ENCODE measurements at places on chromosomes 4 and X.

- no peak for DNase-seq
Observed at GRCh38 chrX:136762820-136763452, 17.8 kb downstream of the ARHGEF6 start.

DNA sequence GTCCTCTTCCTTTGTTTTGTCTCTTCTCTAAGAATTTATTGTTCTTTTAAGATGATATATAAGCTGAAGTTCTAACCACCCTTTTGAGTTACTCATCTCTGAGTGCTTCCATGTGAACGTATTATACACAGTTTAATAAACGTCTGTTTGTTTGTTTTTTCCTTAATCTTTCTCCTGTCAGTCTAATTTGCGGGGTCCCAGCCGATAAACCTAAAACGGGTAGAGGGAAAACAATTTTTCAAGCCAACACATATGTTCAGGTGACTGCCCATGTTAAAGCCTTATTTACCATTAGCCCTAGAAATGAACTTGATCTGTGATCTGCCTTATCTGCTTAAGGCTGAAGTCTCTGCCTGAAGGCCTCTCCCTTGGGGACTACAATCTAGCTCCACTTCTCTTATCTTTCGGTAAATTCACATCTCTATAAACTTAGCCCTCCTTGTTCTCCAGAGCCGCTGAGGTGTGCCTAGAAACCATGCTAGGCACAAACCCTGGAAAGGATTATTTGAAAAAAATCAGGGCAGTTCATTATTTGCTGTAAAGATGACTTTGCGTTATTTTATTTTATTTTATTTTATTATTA lies 158.8 kb downstream of the CAMK2D start:
- DNase-seq, result no peak

DNA sequence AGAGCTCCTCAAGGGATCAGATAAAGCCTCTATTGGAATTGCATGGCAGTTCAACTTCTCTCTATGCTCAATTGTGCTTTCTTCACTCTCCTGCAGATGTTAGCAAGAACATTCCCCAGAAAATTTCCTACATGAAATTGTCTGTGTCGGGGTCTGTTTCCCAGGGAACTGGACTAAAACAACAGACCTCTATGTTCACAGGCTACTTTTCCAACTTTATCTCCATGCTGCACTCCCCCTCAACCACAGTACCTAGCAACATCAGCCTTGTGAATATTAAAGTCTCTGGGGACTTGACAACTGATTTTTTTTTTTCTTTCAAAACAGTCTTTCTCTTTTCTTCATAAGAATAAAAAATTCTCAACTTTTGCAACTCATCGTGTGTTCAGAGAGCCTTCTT lies 1470.8 kb upstream of the ADGRL3 start:
- no peak for DNase-seq

DNA sequence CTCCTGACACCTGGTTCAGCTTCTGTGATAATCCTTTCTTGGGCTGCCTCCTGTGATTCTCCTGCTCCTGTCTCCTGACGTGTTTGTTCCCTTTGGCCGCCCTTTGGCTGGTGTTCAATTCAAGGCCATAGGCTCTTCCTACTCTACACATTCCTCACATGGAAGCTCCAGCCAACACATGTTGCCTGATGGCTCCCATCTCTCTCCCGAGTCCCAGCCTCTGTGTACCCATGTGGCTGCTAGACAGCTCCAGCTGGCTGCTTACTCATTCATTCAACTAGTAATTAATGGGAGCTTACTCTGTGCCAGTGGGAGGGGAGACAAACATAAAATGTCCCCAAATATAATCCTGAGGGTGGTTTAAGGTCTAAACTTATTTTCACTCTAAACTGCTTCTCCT lies 9.2 kb upstream of the MED28 start:
- DNase-seq, result no peak

- no peak for DNase-seq
Observed at GRCh38 chr4:184748251-184748652, 14.4 kb upstream of the CENPU start.

DNA sequence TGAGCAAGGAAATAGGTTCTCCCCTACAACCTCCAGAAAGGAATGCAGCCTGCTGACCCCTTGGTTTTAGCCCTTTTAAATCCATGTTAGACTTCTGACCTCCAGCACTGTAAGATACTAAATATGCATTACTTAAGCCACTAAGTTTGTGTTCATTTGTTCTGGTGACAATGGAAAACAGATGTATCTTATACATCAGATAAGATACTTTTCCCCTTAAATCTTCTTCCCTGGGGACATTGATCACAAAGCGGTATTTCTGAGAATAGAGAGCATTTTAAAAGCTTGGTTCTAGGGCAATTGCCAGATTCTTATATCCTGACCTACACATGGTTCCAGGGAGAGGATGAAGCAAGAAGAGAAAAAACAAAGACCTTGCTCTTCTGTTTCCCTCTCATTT lies 6.5 kb upstream of the TMEM184C start:
- no peak for DNase-seq

DNA sequence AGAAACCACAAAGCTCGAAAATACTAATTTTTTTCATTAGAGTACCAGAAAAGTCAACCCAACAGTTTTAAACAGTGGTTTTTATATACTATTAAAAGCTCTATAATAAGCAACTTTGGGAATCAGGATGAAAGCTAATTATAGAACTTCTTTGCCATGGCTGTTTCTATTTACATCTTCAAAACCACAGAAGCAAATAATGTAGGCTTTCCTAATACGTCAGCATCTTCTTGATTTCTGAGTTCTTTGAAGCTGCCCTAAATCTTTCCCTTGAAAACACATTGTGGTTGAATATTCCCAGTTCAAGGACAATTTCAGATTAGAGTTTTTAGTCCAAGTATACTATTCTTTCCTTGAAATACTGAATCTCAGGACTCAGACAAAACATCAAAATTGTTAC lies 460.2 kb upstream of the FAT1 start:
- DNase-seq, result no peak

- no peak for DNase-seq
Observed at GRCh38 chr4:70666369-70666768, at the start of gene JCHAIN. JCHAIN (minus strand) TSS chr4:70666508; CDS start chr4:70666490, 18 bp downstream.

- no peak for DNase-seq
Observed at GRCh38 chrX:123884809-123885408, 25.1 kb downstream of the XIAP start.

DNA sequence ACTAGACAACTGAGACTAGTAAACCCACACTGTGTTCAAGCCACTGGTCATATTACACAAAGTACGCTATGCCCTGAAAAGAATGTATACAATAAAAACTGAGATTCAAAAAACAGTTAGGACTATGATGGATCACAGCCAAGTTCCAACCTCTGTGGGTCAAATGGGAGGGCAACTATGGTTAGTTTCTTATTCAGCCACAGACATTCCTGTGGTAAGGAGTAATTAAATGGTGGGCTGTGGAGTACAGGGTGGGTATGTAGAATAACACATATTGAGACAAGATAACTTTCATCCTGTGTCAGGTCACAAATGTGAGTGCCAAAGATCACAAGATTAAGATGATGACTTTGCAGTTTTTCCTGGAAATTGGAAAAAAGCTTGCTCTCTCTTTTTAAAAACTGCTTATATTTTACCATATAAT lies 167.2 kb downstream of the NPNT start:
- DNase-seq, result no peak

DNA sequence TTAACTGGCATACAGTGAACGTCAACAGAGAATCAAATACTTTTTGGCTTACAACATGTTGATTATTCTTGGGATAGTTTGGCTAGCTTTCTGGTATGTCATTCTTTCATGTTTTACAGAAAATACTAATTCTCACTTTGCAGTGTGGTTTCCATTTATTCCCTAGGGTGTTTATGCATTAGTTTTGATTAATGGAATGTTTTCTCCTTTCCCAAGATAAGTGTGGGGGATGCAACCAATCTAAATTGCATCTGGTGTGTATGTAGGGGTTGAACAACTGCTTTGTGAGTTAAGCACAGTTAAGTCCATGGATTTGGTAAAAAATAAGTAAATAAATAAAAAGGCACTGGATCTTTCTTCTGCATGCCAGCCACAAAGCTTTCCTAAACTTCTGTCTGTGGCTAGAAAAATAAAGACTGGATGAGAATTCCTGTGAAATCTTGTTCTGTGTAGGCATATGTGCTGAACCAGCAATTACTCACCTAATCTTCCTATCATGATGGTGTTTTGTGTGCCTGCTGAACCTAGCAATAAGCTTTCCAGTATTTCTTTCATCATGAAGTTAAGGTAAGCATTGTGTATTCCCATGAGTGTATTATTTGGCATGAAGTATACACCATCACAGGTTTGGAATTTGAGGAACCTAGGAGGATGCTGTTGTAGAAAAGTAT lies 50.6 kb upstream of the TENM3 start:
- no peak for DNase-seq

- no peak for DNase-seq
Observed at GRCh38 chrX:87941841-87942240, 424.2 kb downstream of the KLHL4 start.

DNA sequence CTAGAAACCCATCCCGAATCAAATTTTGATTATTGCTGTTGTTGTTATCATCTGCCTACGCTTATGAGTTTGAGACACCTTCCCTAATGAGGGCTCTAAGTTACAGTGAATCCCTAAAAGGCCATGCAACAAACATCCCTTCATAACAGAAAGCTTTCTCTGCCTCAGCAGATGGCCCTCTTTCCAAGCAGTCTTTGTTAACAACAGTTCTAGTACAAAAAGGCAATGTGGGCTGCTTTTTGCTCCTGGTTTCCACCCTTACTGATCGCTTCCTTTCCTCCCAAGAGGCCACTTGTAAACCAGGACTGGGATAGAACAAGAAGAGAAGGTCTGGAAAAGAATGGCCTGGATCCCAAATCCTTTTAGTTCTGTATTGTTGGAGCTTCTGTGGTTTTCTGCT lies 24.2 kb downstream of the GPC4 start:
- DNase-seq, result no peak
